ENCODE measurements at places on chromosomes 7 and 10.

GRCh38 chr10:5618829-5619228, 47.6 kb downstream of the ASB13 start:
- no peak for DNase-seq

DNA sequence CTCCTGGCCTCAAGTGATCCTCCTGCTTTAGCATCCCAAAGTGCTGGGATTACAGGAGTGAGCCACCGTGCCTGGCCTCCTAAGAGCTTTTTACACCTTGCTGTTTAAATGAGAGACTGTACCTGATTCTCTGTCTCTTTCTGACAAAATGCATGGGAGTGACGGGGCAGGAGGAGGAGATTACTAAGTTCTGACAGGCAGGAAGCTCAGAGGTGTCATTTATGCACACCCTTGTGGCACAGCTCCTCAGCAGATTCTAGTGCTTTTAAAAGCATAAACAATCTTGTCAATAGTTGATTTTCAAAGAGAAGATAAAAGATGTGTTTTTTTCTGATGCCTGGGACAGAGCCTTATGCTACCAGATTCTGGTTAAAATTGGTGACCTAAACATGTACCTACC, 39.7 kb upstream of the STEAP4 start:
- DNase-seq, result no peak

DNA sequence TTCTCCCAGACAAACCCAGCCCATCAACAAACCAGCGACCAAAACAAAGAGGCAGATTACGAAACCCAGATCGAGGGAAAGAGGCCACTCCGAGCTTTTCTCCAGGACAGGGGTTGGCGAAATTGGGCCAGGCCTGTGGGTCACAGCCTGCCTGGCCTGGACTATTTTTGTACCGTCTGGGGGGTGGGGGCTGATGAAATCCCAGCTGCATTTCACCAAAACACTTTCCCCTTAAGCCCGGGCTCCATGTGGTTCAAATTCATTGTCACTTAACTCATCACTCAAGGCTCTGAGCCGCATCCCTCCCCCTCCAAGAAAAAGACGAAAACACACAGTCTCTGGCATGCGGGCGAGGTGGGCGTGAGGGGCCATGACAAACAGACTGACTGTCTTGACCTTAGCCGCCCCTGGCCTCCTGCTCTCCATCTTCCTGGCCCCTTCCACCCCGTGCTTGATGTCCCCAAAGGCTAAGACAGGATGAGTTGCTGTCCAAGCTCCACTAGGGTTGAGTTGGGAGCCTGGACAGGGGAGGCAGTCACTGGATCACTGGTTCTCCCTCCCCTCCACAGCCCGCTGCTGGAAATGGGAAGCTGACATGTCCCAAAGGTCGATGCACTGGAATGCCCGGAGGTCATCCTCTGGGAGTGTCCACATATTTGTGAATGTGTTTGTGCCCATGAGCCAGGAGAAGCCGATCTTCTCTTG, 19.2 kb downstream of the TMEM270 start:
- no peak for DNase-seq

DNA sequence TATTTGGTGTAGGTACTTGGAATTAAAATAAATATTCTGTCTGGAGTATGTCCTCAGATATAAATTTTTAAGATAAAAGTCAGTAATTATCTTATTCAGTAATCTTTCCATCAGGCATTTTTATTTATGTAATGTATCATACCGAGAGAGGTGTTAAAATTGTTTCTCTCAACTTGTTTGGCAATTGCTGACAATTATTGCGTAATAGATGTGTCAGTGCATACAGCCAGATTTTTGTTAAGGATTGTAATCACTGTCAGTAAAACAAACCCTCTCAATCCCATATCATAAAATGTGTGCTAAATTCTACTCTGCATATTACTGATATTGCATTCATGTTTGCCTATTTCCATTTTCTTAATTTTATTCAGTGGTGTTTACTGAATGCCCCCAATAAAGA, 69.2 kb downstream of the CNTNAP2 start:
- no peak for DNase-seq

GRCh38 chr10:62239994-62240393, 28.6 kb downstream of the RTKN2 start:
- no peak for DNase-seq

- DNase-seq, result no peak
Measured at GRCh38 chr7:141464551-141464950, 86.7 kb upstream of the AGK start.

- no peak for DNase-seq
Measured at GRCh38 chr10:97726636-97727178, 10.2 kb upstream of the ZFYVE27 start.

GRCh38 chr7:157676456-157677255, 339.9 kb downstream of the DNAJB6 start:
- DNase-seq, result no peak

- no peak for DNase-seq
Measured at GRCh38 chr7:111312966-111313365, 222.0 kb downstream of the LRRN3 start.

- no peak for DNase-seq
Measured at GRCh38 chr10:71479831-71480230, 83.1 kb downstream of the CDH23 start.

DNA sequence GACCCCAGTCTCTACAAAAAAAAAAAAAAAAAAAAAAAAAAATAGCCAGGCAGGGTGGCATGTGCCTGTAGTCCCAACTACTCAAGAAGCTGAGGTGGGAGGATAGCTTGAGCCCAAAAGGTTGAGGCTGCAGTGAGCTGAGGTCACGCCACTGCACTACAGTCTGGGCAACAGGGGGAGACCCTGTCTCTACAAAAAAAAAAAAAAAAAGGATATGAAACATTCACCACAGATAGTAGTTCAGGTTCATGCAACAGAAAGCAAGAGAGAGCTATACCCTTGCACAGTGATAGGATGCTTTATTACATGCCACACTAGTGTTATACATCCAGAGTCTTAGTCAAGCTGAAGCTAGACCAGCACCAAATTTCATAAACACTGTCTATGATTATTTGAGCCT, 148.4 kb upstream of the KAT6B start:
- no peak for DNase-seq

DNA sequence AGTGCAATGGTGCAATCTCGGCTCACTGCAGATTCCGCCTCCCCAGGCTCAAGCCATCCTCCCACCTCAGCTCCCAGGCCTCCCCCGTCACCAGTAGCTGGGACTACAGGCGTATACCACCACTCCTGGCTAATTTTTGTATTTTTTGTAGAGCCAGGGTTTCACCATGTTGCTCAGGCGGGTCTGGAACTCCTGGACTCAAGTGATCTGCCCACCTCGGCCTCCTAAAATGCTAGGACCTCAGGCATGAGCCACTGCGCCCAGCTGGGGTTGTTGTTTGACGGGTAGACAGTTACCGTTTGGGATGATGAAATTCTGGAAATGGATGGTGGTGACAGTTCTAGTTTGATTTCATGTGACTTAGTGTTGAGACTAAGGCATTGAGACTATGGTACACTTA, 15.3 kb downstream of the CALML3 start:
- no peak for DNase-seq

GRCh38 chr7:30222515-30223215, 61.7 kb upstream of the ZNRF2 start:
- DNase-seq, result no peak

- no peak for DNase-seq
Measured at GRCh38 chr7:44671069-44671468, 64.6 kb downstream of the OGDH start.

DNA sequence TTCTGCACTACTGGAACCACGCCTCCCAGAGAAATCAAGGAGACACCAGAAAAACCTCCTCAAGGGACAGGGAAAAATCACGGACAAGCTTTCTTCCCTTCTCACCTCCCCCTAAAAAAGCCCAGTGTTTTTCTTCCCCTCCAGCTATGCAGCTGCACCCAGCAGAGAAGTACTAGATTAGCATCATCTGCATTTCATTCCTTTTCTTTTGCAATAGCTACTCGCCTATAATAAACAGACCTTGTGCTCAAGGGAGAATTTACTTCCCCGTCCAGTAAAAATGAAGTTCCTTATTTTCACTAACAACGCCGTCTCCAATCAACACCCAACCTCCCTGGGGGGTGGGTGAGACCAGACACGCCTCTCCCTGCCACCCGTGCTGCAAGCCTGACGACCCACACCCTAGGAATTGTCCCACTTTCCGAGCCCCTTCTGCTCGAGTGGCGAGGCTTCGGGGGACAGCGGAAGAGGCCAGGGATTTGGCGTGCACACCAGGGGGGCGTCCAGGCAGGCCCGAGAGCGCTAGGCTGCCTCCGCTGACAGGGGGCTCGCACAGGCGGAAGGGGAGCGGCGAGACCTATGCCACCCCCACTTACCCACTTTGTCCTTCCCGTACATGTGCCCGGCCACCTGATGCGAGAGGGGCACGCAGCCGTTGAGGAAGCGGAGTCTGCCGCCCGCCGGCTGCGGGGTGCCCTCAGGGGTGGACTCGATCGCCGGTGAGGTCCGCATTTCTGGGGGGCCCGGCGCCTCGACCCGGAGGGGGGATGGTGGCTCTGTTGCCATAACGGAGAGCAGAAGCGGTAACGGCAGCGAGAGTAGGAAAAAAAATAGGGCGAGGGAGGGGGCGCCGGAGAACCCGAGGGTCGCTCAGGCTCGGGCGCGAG, 625 bp downstream of the IPMK start:
- peak; percentile 49 for DNase-seq

GRCh38 chr7:123028339-123028738, 32.8 kb upstream of the TAS2R16 start:
- DNase-seq, result no peak

GRCh38 chr10:95988702-95989101, 54.7 kb upstream of the CCNJ start:
- DNase-seq, result no peak

- DNase-seq, result no peak
Measured at GRCh38 chr10:33347211-33347610, 12.7 kb upstream of the NRP1 start.

DNA sequence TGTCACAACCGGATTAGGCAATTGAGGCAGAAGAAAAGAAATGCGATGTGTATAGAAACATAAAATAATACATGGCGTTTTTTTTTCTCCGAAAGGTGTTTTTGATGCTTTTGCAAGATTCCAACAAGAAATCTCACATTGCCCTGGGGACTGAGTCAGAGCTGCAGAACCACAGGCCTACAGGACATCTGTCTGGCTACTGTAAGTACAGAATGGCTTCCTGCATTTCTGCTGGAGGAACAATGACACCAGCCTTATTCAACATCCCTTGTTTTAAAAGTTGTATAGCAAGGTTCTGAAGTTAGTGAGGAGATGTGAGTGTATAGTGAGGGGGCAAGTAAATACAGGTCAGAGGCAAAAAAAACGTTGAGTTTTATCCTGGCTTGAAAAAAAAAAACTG, 256.4 kb downstream of the ABCA13 start:
- no peak for DNase-seq

GRCh38 chr10:48197236-48197899, 77.1 kb downstream of the FRMPD2 start:
- no peak for DNase-seq

GRCh38 chr7:106108991-106109390, 3.1 kb downstream of the SYPL1 start:
- no peak for DNase-seq

GRCh38 chr7:92755680-92756079, 80.7 kb downstream of the CDK6 start:
- no peak for DNase-seq

GRCh38 chr10:21150166-21150565, 253.1 kb upstream of the NEBL start:
- DNase-seq, result no peak

- no peak for DNase-seq
Measured at GRCh38 chr7:23226844-23227450, 19.6 kb upstream of the GPNMB start.

- DNase-seq, result no peak
Measured at GRCh38 chr7:150370612-150371071, 2.0 kb downstream of the REPIN1 start.

GRCh38 chr10:119090026-119090795, 9.6 kb upstream of the EIF3A start:
- DNase-seq, result no peak

- no peak for DNase-seq
Measured at GRCh38 chr10:54319341-54319740, 481.7 kb downstream of the PCDH15 start.

DNA sequence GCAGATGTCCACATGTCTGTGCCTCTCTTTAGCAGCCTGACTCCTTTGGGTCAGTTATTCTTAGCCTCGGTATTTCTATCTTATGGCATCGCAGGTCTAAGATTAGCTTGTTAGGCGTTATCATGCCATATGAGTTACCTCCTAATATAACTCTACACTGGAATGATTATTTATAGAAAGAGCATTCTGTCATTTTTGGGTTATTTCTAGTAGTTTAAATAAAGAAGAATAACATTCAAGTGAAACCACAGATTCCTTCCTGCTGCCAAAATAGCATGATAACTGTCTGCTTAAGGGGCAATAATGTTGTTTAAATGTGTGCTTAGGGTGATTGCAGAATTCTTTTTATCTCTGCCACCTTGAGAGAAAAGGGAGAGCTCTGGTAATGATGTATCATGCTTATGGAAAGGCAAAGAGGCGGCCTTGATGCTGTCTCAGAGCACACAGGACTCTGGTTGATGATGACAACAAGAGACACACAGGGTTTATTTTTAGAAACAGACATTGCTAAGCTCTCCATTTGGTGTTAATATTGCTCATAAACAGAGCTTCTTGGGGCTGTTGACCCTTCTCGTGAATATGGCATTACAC, 10.4 kb downstream of the HDAC9 start:
- no peak for DNase-seq

DNA sequence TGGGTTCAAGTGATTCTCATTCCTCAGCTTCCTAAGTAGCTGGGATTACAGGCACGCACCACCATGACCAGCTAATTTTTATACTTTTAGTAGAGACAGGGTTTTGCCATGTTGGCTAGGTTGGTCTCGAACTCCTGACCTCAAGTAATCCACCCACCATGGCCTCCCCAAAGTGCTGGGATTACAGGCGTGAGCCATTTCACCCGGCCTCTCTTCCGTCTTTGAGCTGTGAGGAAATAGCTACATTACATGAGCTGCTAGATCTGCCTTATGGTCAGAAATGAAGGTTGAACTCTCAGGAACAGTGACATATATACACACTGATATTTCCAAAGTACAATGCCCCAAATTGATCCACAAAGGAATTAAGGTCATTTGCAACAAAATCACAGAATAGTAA, 2.4 kb downstream of the BLVRA start:
- DNase-seq, result no peak

- no peak for DNase-seq
Measured at GRCh38 chr7:41421056-41421455, 281.8 kb downstream of the INHBA start.

DNA sequence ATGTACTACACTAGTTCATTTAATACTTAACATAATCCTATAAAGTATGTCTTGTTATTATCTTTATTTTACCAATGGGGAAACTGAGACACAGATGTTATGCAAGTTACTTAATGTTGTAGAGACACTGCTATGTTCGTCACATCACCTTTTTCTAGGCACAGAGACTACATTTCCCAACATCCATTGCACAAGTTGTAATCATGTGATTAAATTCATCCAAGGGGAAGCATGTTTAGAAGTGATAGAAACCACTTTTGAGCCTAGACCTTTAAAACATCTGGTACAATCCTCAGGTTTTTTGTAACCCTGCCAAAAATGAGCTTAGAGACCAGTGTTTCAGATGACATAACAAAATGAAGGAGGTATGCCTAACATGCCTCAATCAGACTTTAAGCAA, 386.8 kb upstream of the HPS1 start:
- no peak for DNase-seq
